ENCODE measurements at places on chromosomes 13 and 19. TPM values are rescaled to one million over a fixed set of nuclear protein-coding genes. Genes with fewer than 3 reads are reported as not detected.

The TEX26 gene
- not detected for total RNA-seq

The TMEM255B gene
- total RNA-seq, result 1.0 TPM

The SHC2 gene
- 0.36 TPM for total RNA-seq

The CGB3 gene
- not detected for total RNA-seq

The MAP3K10 gene
- total RNA-seq, result 21.7 TPM

The ERICH4 gene
- not detected for total RNA-seq

The CCNA1 gene
- total RNA-seq, result not detected

The ANGPTL4 gene
- not detected for total RNA-seq

The LILRB4 gene
- total RNA-seq, result 0.22 TPM

The ZNF497 gene
- total RNA-seq, result 0.28 TPM

The SIGLEC11 gene
- not detected for total RNA-seq

The HPN gene
- total RNA-seq, result not detected

The SIX5 gene
- 0.59 TPM for total RNA-seq

The PRODH2 gene
- not detected for total RNA-seq

The NLRP5 gene
- not detected for total RNA-seq

The MZF1 gene
- 21.0 TPM for total RNA-seq

The DCLK1 gene
- total RNA-seq, result not detected

The RFPL4A gene
- total RNA-seq, result not detected

The IL12RB1 gene
- total RNA-seq, result 20.5 TPM

The FGF14 gene
- total RNA-seq, result not detected

The MRPL4 gene
- total RNA-seq, result 47.3 TPM

The ZNF816 gene
- total RNA-seq, result 5.5 TPM

The PPM1N gene
- 3.3 TPM for total RNA-seq

The PSG1 gene
- not detected for total RNA-seq

The GGN gene
- 0.17 TPM for total RNA-seq

The COX6B1 gene
- 144 TPM for total RNA-seq
